ENCODE measurements at places on chromosomes 12 and 14.

GRCh38 chr14:72476657-72477499 is 417.0 kb downstream of the DPF3 start:
- DNase-seq = peak; percentile 7

DNA sequence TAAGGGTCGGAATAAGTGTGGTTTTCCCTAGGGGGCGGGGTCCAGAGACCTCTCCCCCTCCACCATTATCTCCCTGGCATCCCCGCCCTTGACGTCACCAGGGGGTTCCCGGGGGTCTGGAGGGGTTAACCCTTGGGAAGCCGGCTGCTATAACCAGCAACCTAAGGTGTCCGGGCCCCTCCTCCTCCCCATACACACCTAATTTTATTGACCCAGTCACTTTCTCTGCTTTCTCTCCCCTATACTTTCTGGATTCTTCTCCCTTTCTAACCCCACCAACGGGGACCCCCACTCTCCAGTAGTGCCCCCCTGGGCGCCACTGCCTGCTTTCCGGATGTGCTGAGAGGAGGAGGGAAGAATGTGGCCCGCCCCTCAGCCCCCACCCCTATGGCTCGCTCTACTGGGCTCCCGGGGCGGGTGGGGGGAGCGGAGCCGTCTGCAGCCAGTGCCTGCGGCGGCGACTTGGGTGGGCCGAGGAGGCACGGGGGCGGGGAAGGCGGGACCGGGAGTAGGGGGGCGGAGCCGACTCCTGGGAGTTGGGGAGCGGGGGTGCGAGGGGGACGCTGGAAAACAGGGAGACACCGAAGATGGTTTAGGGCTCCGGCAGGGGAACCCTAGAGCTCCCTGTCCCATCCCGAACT is 1.8 kb downstream of the GLI1 start:
- no peak for DNase-seq

DNA sequence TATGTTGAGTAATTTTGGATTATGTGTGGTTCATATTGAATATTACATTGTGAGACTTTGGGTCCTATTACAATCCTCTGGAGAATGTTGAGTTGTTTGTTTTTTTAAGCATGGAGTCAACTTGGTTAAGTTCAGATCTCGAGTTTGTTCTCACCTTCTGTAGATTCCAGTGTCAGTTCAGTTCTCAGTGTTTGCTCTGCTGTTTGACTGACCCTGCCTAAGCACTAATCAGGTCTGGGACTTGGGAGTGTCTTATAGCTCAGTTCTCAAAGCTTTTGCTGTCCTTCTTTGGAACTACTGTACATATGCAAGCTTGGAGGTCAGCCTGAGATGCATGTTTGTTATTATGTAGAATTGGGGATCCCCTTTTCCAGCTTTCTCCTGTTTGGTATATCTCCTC is 63.1 kb downstream of the DIP2B start:
- DNase-seq = no peak

DNA sequence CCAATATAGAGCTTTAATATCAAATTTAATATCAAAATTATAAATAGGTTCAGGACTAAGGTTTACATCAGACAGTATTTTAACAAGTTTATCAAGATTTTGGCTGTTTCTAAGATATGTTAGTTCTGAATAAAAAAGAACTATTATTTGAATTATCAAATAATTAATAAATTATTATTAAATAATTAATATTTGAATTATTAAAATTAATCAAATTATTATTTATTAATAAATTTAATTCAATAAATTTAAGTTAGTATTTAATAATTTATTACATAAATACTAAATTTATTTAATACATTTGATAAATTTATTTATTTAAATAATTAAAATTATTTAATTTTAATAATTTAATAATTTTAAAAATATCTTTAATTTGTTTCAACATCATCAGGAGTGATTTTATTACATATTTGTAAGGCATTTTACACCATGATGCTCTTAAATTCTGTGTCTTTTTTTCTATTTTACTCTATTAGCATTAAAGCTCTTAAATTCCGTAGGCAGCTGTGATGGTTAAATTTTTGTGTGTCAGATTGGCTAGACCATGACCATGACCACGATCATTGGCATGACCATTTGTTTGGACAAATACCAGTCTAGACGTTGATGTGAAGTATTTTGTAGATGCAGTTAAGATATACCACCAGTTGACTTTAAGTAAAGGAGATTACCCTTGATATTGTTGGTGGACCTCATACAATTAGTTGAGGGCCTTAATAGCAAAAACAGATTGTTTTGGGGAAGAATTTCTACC is 82.6 kb downstream of the BBS10 start:
- DNase-seq = no peak

DNA sequence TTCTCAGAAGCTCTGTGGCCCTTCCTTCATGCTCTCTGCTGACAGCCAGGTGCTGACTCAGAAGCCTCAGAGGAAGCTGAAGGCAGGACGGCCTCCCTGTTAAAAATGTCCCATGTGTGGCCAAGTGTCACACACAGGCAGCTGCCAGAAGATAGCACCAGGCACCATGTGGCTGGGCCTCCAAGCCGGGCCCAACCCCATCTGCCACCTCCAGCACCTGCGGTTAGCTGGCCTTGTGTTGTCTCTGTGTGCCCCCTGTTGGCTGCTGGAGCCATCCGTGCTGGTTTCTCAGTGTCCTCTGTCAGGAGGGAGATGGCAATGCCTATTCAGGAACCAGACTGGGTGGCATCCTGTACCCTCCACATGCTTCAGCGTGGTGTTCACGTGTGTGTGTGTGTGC is 63.2 kb downstream of the TSPAN11 start:
- peak; percentile 72 for DNase-seq

- no peak for DNase-seq
Measured at GRCh38 chr12:87756111-87756510, 273.1 kb downstream of the C12orf50 start.

GRCh38 chr12:132545955-132546354 is 56.0 kb downstream of the FBRSL1 start:
- DNase-seq = no peak

DNA sequence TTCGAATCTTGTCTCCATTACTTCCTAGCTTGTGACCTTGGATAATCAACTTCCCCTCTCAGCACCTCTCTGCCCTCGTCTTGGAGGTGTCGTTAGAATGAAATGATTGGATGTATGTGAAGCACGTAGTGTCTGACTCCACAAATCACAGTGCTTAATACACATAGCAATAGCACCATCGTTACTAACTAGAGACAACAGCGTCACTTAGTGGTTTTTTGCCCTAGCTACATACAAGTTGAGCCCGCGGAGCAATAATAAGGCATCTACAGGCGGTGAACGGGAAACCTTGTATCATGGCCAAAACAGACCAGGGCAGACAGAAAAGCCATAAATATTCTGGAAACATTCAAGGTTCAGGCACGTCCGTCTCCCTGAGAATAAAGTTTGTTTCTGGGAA is 154.9 kb downstream of the ASCL4 start:
- DNase-seq = peak; percentile 25

DNA sequence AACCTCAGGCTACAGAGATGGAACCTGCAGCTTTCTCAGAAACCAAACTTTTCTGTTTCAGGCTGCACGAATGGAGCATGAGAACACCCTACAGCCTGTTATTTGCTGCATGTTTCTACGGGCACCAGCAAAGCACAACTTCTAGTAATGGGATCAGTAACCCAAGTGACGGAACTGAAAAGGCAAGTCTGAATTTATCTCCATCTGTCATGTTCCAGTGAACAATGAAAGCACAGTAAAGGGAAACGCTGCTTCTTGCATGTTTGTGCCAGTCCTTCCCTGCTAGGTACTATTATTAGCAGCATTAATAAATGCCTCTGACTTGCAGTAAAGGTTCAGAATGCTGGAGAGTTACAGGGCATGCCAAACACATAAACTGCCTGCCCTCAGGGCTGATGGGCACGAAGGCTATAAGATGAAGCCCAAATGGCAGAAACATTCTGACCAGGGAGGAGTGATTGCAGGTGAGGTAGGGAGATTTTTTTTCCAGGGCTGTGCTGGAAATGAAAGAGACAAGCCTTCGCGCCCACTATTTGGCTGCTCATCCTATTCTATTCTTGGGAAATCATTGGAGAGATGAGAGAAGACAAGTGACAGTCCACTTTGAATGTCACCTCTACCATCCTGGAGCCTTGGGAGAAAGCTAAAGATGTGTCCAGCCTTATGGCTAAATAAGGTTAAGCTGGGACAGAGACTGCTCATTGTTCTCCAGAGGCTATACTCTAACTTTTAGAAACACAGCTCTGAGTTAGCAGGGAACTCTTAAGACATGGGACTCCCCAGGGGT is 100.4 kb upstream of the PLXNC1 start:
- DNase-seq = no peak

DNA sequence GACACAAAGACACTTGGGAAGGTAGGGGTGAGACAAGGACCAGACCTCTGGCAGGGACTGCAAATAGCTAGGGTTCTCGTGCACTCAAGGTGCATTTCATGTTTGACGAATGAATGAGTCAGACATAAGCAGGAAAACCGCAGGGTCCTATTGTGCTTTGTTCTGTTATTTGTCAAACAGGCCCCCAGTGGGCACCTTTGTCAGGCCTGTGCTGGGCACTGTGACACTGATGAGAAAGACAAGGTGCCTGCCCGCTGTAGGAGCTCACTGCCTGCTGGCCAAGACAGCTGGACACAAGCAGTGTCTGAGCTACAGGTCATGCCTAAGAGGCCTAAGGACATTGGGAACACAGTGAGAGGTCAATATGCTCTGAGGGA is 2.3 kb downstream of the OTUB2 start:
- DNase-seq = peak; percentile 4

GRCh38 chr14:87996291-87996592 is 3.3 kb upstream of the GALC start:
- no peak for DNase-seq

DNA sequence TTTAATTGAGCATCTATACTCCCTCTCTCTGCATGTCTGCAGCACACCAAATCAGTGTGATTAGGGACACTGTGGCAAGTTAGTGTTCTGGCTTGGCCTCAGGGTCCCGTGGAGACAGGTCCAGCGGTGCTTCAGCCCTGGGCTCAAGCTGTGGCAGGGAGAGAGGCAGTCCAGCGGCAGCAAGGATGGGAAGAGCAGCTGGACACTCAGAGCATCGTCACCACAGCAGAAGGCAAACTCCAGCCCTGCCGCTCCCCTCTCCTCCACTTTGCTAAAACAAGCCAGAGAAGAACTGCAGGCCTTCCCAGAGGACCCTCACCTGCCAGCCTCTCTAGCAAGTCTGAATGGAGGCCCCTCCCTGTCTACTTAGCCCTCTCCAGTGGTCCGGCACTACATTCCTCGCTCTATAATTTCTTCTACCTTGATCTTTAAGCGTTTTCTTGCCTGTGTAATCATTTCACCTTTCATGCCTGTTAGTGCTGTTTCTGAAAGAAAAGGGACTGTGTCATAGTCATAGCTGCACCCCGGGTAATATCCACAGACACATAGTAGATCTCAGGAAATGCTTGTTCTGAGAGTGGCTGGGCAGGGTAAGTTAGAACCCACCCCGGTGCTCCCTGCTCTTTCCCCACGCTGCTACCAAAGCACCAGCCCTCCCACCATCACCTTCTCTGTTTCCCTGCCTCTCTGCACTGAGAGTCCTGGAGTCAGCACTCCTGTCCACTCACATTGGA is 22.1 kb downstream of the ZFP36L1 start:
- no peak for DNase-seq

GRCh38 chr14:48805315-48805714 is 780.9 kb downstream of the RPS29 start:
- no peak for DNase-seq

DNA sequence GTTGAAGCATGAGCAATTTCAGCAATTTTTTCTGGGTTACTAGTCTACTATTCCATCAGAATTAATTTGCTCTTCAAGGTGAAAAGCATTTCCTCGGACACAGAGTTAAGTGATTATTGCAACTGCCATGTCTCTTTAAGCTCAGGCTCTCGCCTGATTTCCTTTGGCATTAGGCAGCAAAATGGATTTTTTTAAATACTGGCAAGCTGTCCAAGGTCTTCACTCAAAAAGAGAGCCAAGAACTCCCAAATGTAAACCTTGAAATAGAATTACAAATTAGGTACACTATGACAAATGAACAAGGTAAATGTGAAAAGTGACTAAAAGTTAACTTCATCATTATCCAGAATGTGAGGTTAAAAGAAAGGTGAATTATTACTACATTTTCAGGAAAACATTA is 111.9 kb downstream of the GARIN6 start:
- no peak for DNase-seq

DNA sequence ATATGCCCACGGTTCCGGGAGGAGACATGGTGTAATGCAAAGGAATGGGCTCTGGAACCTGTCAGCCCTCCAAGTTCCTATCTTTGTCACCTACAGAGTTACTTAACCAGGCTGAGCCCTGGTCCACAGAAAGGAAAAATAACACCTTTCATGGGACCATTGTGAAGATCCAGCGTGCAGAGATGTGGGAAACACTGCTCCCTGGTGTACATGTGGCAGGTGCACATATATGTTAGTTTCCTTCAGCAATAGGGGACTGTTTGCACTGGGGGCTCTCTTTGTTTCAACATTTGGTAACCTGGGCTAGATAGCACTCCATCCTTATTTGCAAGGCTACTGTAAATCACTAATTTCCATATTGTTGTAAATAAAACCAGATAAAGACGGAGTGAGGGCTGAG is 72.3 kb downstream of the ANO2 start:
- no peak for DNase-seq

DNA sequence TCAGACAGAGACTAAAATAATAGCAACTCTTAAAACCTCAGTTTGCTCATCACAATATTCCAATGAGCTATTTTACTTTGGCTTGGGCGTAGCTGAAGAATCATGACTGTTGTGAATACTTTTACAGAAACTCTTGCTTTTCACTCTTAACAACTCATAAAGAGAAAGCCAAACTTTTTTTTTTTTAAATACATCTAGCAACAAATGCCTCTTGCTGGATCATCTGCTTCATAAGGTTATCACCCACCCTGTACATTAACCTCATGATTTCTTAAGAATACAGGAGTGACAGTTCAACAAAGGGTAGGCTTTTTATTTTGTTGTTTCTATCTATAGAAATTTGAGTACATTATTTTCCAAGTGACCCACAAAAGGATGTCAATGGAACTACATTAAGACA is 307.4 kb upstream of the DDHD1 start:
- no peak for DNase-seq

- DNase-seq = no peak
Measured at GRCh38 chr12:93616584-93617101, 44.2 kb downstream of the SOCS2 start.

DNA sequence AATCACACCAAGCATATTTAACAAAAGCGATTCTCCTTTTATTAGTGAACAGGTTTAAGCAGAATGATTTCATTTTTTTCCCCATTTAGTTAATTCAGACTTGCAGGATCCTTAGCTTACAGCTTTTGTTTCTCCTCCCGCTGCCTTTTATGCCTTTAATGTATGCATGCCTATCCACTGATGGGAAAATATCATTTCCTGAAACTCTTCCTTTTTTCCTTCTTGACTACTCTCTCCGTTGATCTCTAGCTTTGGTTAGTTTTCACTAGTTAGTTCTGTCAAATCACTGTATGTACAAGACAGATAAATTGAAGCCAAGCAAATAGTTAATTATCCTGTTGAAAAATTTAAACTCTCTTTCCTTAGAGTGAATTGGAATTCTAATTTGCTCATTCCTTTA is 26.3 kb downstream of the NKX2-1 start:
- DNase-seq = no peak

GRCh38 chr12:25293653-25294052 is 42.9 kb upstream of the KRAS start:
- no peak for DNase-seq

- DNase-seq = peak; percentile 88
Measured at GRCh38 chr14:75230140-75230792, 48.4 kb upstream of the FOS start.

- no peak for DNase-seq
Measured at GRCh38 chr12:56490360-56490759, 2.4 kb upstream of the GLS2 start.

- no peak for DNase-seq
Measured at GRCh38 chr12:105482951-105483350, 152.5 kb downstream of the C12orf75 start.

GRCh38 chr12:109730306-109731145 is 16.9 kb downstream of the FAM222A start:
- no peak for DNase-seq

Measured in hematopoietic multipotent progenitor cell treated with erythropoietin and hydrocortisone succinate and interleukin-3 and kit ligand, for 8 days (in vitro differentiated cells).